ENCODE measurements at places on chromosomes 7 and 10.

DNA sequence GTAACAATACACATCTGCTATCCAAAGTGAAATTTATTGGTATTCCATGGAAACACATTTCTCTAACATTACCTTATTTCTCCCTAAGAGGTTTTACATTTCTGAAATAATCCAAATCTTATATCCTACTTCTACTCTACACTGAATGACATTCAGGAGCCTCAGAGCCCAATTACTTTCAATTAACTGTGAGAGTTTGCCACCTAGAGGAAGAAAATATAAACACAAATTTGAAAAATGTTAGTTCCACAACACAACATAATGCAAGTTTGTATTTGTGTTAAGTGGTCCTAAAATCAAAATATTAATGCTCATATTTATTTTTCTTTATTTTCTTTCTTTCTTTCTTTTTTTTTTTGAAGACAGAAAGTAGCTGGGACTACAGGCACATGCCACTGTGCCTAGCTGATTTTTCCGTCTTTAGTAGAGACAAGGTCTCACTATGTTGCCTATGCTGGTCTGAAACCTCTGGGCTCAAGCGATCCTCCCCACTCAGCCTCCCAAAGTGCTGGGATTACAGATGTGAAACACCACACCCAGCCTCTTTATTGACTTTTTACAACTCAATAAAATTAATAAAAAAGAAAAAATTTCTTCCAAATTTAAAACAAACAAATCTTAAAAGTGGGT is 46.0 kb downstream of the ATAD1 start:
- DNase-seq = no peak

GRCh38 chr7:44216521-44217222 is 15.9 kb downstream of the YKT6 start:
- no peak for DNase-seq

DNA sequence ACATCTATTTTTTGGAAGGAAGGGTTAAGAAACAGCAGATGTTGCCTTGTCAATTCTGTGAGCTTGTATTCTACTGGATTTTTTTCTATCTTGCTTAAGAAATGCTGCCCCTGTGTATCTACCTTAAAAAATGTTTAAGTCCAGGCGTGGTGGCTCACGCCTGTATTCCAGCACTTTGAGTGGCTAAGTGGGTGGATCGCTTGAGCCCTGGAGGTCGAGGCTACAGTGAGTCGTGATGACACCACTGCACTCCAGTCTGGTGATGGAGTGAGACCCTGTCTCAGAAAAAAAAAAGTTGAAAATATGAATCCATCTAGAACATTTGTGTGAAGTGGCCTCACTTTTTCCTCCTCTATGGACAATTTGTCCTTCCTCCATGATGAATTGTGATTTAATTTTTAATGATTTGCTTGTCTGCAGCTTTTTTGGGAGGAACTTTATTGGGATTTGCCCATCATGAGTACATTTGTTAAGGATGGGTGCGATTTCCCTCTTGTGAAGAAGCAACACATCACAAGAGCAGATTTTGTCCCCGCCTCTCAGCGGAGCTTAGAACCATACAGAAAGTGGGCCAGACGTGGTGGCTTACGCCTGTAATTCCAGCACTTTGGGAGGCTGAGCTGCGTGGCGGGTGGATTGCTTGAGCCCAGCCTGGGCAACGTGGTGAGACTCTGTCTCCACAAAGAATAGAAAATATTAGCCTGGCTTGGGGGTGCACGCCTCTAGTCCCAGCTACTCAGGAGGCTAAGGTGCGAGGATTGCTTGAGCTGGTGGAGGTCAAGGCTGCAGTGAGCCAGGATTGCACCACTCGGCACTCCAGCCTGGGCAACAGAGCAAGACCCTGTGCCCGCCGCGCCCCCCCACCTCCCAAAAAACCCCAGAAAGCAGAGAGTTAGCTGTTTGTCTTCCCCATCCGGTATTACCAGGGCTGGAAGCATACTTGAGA is 57.7 kb downstream of the DNAJB6 start:
- DNase-seq = no peak

DNA sequence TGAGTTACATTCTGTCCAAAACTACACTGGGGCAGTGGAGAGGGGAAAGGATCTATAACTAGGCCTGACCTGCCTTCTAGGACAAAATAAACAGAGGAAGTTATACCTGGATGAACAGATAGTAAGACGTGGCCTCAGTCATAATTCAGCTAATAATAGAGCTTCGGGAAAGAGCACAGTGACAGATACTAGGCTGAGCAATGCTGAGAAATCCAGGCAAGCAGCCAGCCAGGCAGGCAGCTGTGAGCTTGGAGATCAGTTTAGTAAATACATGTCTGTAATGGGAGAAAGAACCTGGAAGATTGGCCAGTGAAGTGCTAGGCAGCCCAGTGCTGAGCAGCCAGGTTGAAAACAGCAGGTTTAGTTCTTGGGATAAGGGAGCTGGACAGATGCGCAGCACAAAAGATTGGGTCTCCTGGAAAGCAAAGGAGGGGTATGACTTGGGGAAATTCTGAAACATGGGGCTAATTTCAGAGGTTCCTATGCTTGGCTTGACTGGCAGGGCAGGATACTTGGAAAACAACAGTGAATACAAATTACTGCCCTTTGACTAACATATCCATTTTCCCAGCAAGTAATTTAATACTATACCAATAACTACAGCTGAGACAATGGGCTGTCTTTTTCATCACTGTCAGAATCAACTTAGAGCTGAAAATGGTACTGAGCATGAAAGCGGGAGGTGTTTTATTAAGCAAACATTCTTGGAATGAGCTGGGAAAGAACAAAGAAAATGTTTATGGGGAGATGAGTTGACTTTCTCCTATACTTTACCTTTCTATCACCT is 140.8 kb downstream of the DGKB start:
- no peak for DNase-seq
